EH (cell line): ENCODE measurements at places on chromosomes 2 and 18.

GRCh38 chr2:67919490-67919889, 143.3 kb downstream of the C1D start:
- no peak for DNase-seq

- DNase-seq = peak; percentile 89
Measured at GRCh38 chr2:143482316-143482715, 353.1 kb downstream of the ARHGAP15 start.

DNA sequence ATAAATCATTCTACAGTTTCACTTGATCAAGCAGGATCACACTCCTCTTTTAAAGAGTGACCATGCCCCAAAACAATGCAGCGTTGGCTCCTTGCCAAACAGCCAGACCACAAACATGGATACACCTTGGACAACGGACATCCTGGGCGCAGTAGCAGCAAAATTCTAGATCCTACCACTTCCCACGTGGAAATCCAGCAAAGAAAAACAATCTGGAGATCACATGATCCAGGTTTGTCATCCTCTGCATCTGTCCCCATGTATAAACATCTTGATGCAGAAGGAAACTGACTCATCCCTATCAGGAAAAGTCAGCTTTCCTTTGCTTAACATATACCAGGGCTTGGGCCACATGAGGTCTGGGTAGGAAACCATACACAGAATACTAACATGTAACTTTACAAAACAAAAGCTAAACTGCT, 53.1 kb downstream of the ZNF521 start:
- peak; percentile 90 for DNase-seq

GRCh38 chr18:59685501-59685900, 11.7 kb downstream of the CCBE1 start:
- DNase-seq = no peak

DNA sequence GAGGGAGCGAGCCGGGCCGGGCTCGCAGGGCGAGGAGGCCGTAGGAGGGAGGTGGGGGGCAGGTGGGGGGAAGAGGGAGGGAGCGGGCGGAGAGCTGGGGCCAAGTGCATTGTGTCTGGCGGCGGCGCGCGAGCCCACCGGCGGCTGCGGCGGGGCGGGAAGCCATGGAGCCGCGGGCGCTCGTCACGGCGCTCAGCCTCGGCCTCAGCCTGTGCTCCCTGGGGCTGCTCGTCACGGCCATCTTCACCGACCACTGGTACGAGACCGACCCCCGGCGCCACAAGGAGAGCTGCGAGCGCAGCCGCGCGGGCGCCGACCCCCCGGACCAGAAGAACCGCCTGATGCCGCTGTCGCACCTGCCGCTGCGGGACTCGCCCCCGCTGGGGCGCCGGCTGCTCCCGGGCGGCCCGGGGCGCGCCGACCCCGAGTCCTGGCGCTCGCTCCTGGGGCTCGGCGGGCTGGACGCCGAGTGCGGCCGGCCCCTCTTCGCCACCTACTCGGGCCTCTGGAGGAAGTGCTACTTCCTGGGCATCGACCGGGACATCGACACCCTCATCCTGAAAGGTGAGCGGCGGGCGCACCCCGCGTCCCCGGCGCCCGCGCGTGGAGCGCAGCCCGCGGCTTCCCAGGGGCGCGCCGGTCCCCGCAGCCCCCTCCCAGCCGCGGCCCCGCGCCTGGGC, at the start of gene TMEM178A:
Gene TMEM178A (plus strand): TSS at position 107 of the 680 bp plus-strand sequence. CDS start 58 bp downstream, at position 165.
- no peak for DNase-seq

- no peak for DNase-seq
Measured at GRCh38 chr18:33757037-33757436, 179.0 kb downstream of the ASXL3 start.

DNA sequence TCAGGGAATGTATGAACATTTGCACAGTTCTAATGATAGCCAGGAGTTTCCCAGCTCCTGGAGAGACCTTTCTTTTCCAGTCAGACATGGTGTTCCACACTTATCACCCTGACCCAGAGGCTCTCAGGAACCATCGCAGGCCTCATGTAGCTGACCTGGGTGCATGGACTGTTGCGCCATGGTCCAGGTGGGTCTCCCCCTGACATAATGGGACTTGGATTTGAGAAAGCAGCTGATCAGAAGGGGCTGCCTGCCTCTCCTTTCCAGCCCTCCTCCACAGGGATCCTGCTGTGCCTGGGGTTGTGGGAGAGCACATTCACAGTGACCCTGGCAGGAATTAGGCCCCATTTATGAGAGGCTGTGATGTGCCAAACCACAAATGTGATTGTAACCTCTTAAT, 133.4 kb upstream of the ALPP start:
- DNase-seq = peak; percentile 6

DNA sequence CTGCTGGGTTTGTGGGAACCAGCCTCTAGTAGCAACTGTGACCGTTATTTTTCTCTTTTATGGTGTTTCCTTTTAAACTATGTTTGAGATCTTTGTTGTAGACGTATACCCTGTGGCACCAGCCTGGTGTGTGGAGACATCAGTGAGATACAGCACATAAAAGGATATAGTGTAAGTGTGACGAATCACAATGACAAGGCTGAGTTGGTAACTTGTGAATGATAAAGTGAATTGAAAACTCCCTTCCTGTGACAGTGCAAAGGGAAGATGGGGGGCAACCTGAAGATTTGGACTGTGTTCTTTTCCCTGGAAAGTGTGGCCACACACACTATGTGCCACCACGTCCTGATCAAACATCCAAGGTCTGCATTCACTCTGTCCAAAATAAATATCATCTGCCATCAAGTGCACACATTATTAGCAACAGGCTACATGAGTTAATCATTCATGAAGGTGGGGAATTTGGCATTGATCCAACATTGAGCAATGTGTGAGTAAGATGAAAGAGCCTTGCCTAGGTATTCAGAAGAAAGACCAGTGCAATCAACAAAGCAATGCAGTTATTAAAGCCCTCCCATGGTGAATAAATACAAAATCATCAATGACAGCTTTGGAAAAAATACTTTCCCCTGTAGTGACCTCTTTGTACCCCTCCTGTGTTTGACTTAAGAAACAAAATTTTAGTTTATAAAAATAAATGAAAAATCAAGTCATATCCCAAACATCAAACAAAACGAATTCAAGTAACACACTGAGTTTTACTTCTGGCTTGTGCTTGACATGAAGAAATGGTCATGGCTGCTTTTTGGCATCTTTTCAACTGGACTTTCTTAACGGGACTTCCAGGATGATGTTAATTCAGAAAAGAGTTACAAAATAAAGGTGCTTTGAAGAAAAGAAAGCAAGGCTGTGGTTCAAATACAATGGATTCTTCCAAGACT, 1280.5 kb upstream of the ZEB2 start:
- DNase-seq = peak; percentile 5

GRCh38 chr2:96775160-96775559, 14.5 kb downstream of the CNNM4 start:
- peak; percentile 44 for DNase-seq

- no peak for DNase-seq
Measured at GRCh38 chr2:28497206-28497605, 1.3 kb downstream of the PLB1 start.

- DNase-seq = no peak
Measured at GRCh38 chr2:238107525-238108422, 7.6 kb downstream of the ESPNL start.

DNA sequence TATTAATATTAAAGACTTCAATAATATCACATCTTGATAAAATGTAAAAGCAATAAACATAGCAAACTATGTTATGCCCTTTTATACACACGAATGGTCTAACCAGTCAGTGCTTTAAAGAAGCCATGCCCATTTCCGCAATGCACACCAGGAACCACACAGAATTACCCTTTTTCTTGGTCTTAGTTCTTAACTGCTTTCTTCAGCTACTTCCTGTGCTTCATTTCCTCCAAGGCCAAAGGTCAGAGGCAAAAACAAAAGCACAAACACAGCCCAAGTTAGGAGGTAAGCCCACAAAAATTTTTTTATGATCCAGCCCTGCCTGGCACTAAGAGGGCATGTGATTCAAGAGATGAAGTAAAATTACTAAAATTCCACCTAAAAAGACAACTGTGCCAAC, 267.2 kb downstream of the FBXO15 start:
- peak; percentile 32 for DNase-seq

DNA sequence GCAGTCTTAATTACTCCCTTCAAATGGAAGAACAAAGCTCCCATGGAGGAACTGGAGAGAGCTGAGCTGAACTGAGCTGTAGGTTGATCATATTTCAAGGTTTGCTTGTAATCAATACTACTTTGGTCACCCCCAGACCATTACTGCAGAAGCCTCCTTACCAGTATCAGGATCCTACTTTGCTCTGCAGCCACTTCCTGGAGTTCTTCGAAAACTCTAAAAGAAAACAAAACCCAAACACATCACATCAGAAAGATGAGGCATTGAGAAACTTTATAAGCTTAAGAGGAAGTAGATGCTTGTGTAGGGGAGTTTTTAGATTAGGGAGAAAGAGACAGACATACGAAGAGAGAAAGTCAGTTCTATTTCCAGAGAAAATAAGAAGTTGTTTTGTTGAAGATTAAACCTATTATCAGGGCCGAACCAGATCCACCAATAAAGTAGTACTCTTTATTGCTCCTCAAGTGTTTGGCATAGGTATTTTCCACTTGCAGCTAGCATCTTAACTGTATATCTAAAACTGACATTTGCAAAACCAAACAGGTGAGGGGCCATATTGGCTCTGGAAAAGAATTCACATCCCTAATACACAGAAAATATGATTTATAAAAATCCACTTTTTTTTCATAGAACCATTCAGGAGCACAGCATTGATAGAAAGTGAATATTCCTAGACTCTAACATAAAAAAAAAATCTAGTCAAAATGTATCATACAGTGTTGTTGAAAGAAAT, 166.9 kb upstream of the KLF7 start:
- DNase-seq = no peak

DNA sequence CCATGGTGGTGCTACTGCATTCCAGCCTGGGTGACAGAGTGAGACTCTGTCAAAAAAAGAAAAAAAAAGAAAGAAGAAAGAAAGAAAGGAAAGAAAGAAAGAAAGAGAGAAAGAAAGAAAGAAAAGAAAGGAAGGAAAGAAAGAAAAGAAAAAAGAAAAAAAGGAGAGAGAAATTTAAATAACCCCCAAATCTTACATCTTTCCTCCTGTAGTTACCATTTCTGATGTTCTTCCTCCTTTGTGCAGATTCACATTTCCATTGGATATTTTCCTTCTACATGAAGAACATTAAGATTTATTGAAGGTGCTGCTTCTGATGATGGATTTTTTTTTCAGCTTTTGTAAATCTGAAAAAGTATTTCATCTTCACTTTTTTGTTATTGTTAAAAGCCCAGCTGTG, 97.4 kb upstream of the TGFA start:
- no peak for DNase-seq
